ENCODE measurements at places on chromosomes 2 and 18.

GRCh38 chr2:217510771-217511291 is 492.0 kb downstream of the TNS1 start:
- peak; percentile 57 for DNase-seq

GRCh38 chr2:241559323-241560161 is 997 bp downstream of the BOK start:
- DNase-seq: no peak

GRCh38 chr18:461762-462161 is 38.7 kb downstream of the COLEC12 start:
- DNase-seq: no peak

- no peak for DNase-seq
These were observed 33.2 kb upstream of the SLC40A1 start for GRCh38 chr2:189613650-189614420.

- peak; percentile 16 for DNase-seq
These were observed 191.9 kb upstream of the TCF4 start for GRCh38 chr18:55779691-55780585.

- DNase-seq: no peak
These were observed 79.8 kb upstream of the CYRIA start for GRCh38 chr2:16745466-16745865.

DNA sequence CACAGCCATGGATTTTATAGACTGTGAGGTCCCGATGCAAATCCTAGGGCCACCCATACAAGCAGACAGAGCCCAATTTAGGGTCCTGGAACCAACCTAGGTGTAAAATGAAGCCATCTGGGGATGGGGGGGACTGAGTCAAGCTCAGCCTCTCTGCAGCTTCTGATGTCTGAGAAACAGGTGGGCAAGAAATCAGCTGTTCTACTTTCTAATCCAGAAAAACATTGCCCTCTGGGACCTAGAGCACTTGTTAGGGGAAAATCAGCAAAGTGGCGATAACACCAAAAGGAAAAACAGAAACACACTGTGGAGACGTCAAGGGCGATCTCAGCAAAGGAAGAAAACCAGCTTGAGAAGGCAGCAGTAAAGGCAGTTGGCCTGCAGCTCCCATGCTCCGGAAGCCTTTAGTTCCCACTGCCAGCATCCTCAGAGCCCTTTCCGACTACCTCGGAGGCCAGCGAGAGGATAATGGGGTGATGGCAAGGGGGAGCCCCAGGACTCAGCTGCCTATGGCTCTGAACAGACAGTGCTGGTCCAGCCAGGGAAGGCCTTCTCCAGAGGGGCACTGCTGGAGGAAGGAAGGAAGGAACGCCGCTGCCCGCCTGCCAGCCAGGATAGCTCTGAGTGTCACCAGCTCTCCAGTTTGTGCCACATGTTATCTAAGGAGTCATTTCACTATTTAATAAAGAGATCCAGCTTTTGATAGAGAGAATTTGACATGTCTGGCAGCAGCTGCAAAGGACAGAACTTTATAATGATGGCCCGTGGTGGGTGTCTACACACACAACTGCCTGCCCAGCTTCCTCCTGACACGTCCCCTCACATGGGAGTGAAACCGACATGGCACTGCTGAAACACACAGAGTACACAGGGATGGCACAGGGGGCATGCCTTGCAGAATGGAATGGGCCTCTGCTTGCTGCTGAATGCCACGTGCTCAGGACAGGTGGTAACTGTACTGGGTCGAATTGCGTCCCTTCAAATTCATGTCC is 37.7 kb downstream of the HS1BP3 start:
- DNase-seq: no peak

GRCh38 chr2:236774171-236774570 is 204.5 kb downstream of the ACKR3 start:
- no peak for DNase-seq

DNA sequence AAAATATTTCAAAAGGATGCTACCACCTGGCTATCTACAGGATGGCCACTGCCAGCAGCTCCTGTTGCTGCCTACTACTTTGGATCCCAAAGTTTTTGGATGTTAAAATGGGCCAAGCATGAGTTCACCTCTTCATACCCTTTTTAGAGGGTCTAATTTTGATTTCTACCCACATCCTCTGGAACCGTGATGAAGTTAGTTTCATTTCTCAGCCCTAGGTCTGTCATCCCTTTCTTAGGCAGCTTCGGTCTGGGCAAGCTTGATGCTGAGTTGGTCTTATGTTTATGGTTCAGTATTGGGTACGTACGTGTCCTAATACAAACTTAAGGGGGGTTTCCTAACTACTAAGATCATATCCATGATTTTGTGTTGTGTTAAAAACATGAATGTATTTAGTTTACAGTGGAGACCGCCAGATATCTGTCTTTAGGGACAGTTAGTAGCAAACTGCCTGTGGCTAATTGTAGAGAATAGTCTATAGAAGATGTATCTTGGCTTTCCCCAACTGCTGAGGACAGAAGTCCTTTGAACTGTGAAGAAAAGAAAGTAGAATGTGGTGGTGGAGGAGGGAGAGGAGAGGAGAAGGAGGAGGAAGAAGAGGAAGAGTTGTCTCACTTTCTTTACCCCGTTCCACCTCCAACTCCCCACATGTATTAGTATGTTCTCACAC is 184.9 kb downstream of the UBE2E3 start:
- no peak for DNase-seq

- no peak for DNase-seq
These were observed 91.0 kb downstream of the ADCYAP1 start for GRCh38 chr18:995629-996028.

DNA sequence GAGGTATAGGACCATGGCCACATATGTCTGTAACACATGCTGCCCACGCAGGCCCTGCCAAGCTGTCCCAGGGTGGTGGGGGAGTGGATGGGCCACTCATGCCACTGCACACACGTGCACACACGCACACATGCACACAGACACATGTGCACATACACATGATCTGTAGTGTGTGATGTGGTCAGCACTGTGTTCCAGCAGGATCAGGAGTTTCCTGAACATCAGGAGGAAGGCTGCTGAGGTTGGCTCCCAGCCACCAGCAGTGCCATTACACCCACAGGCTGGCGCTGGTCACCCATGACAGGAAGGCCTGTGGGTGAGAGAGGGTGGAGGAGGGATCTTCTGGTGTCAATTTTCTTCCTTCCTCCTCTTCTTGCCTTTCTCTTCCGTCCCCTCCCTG is 44.7 kb downstream of the POMC start:
- no peak for DNase-seq

DNA sequence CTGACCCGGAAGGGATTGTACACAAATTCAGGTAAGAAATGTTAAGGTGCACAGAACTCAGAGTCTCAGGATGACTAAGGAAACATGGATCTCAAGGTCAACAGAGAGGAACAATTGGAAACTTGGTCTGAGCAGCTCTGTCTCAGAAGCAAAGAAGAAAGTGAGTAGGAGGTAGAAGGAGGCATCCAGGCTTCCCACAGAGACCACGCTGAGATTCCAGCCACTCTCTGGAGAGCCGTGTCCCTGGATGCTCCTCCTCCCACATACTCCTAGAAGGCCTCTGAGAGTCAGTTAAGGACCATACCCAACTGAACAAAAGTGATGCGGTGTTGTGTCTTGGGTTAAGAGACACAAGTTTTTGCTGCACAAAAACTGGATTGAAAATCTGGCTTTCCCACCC is 8.6 kb upstream of the PLB1 start:
- DNase-seq: no peak

DNA sequence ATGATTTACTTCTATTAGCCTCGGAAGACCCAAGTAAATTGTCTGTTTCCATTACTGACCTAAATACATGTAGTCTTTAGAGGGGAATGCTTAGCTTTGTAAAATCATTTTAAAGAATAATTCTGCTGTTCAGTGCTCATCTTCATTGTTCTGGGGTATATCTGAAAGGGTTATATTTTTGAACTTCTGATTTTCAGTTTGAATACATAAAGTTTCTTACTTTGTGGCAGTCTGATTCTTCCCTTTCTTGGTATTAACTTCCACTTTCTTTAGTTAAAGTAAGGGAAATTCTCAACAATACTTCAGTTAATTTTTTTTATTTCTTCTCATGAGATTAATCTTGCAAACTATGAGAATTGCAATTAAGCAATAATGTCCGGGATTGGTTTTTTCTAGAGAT is 148.4 kb downstream of the DOCK10 start:
- no peak for DNase-seq

DNA sequence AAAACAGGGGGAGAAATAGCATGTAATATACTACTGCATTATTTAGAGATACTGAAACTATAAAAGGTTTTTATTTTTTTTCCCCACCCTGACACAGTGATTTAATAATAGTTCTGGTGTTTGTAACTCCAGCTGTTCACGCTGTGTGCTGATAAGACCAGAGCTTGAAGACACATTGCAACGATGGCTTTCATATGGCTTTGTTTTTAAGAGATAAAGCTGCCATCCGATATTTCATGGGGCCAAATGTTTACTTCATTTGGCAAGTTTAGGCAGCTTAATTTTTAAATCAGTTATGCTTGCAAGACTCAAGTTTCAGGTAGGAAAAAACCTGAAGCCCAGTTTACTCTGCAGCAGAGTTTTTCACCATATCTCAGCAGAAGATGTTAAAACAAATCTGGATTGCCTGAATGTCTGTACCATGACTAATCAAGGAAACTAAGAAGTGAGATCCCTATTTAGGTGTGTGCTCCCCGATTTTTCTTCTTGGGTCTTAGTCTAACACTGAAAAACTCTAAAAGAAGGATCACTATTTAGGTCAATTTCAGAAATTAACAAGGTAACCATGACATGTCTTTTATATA is 508.6 kb downstream of the PARD3B start:
- DNase-seq: no peak

DNA sequence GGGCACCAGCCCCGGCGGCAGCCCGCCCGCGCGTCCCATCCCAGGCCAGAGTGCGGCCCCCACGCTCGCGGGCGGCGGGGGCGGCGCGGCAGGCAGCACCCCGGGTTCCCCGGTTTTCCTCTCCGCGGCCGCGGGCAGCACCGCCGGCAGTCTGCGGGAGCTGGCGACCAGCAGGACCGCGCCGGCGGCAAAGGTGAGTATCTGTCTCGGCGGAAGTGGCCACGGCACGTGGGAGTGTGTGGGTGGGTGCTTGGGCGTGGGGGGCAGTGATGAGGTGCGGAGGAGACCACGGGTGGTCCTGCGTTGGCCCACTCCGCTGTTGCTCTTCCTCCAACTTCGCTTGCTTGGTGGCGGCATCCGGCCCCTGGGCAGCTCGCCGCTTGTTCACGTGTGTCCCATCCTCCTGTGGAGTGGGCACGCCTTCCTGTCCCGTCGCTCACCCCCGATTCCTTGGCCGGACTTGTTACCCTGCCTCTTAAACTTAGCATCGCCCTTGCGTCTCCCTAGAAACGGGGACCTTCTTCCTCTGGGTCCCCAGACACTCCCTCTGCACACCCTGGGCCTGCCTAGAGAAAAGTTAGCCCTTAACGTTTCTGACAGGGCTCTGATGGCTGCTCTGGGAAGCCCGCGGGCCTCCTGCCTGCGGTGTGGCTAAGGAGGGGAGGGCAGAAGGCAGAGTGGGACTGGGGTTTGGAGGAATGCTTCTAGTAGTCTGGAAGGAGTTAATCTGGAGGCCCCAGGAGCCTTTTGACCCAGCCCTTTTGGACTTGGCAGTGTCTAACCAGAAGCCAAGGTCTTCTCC is 1.1 kb downstream of the SH3RF3 start:
- DNase-seq: no peak

GRCh38 chr2:229124136-229124535 is 147.0 kb downstream of the PID1 start:
- DNase-seq: no peak

DNA sequence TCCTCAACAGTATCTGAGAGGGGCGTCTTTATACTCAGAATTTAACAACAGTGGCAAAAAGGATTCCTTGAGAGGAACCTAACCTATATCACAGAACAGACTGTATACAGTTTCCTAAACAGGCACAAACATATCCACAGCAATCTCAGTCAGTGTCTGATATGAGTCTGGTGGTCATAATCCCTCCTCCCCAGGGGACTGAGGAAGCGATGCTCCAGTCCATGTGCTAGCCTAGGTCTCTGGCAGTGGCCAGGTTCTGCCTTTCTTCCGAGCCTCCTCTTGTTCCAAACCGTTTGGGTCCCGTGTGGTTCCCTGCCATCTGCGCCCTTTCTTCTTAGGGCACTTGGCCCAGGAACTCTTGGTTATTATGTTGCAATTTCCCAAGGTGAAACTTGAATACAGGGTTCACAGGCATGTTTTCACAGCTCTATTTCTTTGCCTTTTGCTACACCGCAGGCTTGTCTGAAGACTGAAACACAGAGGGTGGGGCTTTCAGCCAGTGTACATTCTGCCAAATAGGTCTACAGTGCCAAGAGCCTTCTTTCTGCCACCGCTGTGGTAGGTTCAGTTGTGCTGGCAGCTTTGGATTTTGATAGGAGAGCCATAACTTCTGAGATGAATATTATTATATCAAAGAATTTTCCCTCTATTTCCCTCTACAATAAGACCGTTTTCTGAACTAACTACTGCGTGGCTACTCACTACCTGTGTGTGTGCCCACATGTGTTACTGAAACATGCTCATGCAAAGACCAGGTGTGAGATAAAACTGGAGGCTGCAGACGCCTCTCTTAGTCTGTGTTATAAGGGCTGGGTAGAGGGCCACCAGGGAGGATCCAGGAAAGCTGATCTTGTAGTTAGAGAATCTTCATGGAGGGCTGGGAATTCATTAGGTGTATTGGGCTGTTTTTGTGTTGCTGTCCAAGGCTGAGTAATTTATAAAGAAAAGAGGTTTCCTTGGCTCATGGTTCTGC is 75.0 kb upstream of the HAAO start:
- DNase-seq: no peak

GRCh38 chr2:73995810-73996209 is 11.1 kb downstream of the TET3 start:
- no peak for DNase-seq

GRCh38 chr18:44458777-44459176 is 221.9 kb upstream of the SETBP1 start:
- no peak for DNase-seq

GRCh38 chr2:68516051-68516955 is 48.9 kb downstream of the APLF start:
- no peak for DNase-seq

GRCh38 chr2:15647622-15648590 is 56.2 kb downstream of the DDX1 start:
- DNase-seq: no peak

DNA sequence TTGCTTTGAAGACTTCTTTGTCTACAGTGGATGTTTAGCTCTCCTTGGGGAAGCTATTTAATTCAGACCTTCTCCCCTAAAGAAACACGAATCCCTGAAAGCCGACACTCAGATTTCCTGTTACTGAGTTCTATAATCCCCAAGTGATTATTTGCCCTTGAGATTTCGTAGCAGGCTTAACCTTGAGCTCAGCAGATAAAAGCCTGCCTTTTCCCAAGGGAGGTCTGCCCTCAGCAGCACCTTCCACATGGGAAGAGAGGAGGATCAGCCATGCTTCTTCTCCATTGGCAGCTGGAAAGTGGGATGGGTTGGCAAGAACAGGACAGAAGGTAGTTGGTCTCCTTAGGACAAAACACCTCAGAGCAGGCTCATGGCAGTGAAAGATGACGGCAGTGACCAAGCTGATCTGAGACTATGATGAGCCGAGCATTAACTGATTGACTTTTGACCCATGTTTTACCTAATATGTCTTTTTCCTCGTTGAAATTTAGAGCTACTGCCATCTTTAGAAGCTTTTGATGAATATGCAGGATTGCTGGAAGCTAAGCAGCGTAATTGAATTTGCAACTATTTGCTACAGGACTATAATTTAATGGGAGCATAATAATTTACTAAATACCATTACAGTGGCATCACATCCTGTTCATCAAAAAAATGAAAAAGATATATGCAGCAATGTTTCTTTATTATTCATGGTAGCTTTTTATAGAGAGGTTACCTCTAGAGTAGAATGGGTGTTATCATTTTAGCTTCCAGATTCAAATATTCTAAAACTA is 511.1 kb upstream of the ID2 start:
- DNase-seq: no peak

Measured in NCI-H2107 (cell line).